ENCODE measurements at places on chromosomes 6 and 20.

DNA sequence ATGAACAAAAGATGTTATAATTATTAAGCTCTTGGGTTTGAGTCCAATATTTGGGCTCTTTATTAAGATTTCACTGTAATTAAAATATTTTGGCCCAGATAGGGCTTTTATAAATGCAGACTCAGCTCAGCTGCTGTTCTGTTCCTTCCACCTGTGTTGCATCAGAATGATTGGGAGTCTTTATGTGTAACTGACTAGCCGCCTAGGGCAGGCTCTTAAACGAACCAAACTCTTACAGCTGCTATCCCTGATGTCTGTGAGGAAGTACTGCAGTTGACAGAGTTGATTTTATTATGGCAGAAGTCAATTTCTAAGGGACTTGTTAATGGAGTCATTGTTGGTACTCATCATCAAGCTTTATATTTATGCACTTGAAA, 144.7 kb downstream of the MYO6 start:
- DNase-seq: no peak

DNA sequence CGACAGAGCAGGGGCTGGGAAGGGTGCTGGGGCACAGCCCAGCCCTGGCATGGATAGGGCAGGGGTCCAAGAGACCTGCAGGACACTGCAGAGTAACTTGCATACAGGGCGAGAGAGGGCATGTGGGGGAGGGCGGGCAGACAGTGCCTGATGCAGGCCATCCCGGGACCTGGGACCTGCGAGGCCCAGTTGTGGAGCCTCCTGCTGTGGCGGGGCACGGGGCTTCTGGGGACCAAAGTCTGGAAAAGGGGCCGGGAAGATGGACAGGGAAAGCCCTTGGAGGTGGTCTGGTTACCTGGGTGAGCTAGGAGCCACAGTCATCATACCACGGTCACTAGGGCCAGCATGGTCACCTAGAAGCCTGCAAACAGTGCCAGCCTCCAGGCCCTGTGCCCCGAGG, 412 bp upstream of the TUBB1 start:
- no peak for DNase-seq

GRCh38 chr6:108937170-108937569, 88.9 kb downstream of the ARMC2 start:
- no peak for DNase-seq

DNA sequence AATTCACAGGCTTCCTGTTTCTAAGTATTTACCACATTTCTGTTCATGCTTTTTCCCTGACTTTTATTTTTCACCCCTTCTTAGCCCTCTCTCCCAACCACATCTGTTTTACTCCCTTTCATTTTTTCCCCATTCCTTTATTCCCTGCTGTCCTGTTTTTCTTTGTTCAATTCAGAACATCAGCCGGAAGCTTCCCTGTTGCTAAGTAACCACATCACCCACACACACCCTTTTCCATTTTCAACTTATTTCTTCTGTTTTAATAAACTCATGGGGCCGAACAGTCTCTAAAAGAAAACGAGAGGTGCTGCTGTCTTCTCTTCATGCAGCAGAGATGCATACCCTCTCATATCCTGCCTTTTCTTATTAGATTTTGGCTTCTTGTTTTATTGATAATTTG, 53.5 kb upstream of the CEP85L start:
- DNase-seq: no peak

DNA sequence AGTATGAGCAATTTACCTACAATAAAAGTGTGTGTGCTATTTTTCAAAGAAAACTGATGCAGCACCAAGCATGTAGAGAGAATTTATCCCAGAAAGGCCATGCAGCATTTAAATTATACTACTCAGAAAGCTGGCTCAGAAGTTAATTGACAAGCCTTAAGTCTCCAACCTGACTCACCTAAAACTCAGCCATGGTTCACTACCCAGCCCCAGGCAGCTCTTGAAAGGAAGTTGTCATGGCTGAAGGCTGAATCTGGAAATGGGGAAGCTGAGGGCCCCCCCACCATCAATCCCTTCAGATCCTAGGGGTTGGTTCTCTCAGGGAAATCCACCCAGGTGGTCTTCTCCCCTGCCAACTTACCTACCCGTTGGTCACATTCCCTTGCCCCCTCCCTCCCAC, 19.7 kb downstream of the PPIL6 start:
- no peak for DNase-seq

DNA sequence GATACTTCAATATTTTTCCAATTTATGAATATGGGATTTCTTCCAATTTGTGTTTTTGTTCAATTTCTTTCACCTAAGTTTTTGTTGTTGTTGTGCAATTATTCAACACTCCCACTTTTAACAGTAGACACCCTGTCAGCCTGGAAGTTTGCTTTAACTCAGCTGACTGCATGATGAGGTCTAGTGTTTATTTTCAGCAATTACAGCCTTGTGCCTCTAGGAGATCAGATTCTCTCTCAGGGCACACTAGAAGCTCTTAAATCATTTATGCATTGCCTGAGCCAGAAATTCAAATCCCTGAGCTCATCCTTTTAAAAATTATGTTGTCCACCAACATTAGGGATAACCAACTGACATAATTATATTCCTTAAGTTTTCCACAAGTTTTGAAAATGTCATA, 85.7 kb downstream of the MRAP2 start:
- no peak for DNase-seq

DNA sequence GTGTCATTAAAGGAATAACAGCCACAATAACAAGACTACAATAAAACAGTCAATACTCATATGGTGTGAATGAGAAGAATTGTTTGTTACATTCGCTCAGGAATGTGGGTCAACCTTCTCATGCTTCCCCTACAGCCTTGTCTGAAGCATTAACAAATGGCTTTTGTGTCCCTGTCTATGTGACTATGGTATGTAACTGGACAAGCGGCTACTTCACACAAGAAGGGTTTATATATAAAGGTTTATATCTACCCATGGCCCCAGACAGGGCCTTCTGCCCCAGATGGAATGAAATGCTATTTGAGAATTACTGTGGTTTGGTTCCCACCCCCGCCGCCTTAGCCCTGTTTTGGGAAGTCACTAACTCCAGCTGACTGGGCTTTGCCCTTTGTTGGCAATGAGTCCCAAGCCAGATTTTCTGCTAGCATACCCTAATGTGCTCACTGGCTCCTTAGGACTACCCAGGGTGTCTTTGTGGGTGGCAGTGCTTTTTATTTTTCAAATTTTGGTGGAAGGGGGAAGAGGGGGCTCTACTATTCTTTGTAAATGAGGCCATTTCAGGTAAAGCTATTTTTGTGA, 39.4 kb downstream of the TFAP2A start:
- no peak for DNase-seq

DNA sequence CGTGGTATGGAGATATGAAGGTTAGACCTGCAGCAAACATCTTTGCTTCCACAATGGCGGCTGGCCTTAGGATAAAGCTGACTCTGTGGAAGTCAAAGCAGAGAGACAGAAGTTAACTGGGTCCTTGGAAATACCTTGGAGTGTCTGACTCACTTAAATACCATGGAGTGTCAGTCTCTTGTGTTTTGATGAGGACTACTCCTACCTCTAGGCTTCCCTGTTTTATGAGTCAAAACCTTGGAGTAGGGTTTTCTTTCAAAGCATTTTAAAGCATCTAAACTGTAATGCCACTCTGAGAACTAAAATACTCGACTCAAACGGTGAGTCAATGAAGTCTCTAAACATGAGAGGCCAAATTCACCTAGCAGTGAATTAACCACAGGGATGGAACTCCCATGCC, 329.1 kb downstream of the SAMD5 start:
- no peak for DNase-seq

- no peak for DNase-seq
Observed at GRCh38 chr20:32007787-32008616, 2.2 kb upstream of the CCM2L start.

GRCh38 chr20:59087829-59088433, 45.3 kb upstream of the PRELID3B start:
- peak; percentile 62 for DNase-seq

GRCh38 chr6:3732345-3733141, 19.0 kb downstream of the PXDC1 start:
- no peak for DNase-seq

- no peak for DNase-seq
Observed at GRCh38 chr20:25246182-25246999, 1.5 kb upstream of the PYGB start.

Data from stimulated activated CD8-positive, alpha-beta memory T cell treated with anti-CD3 and anti-CD28 coated beads, Interleukin-12 subunit alpha, Interleukin-12 subunit beta, amount 100 ng/mL, for 4 hours (primary cell).